Stimulated activated naive CD4-positive, alpha-beta T cell (primary cell): ENCODE measurements at places on chromosomes 16 and 17.
A peak's percentile ranks its signal among the peaks of the same experiment; 100 is the strongest.

GRCh38 chr16:71203631-71204030, 26.9 kb downstream of the HYDIN start:
- no peak for DNase-seq

DNA sequence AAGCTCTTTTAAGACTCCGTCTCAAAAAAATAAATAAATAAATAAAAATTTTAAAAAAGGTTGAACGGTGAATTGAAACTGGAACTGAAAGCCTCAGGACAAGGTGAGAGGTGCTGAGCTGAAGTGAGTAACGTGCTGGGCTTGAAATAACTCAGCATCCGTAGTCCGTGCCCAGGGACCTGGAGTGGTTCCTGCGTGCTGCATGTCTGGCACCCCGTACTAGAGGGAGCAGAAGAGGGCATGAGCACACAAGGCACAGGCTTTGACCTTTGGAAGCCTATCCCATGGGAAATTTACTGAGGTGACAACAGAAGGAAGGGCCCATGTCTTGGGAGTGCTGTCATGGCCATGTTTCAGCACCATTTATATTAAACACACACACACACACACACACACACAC, 4.5 kb upstream of the MEIOB start:
- no peak for DNase-seq

GRCh38 chr17:8101721-8102120, 14.2 kb upstream of the ALOX12B start:
- DNase-seq = no peak

DNA sequence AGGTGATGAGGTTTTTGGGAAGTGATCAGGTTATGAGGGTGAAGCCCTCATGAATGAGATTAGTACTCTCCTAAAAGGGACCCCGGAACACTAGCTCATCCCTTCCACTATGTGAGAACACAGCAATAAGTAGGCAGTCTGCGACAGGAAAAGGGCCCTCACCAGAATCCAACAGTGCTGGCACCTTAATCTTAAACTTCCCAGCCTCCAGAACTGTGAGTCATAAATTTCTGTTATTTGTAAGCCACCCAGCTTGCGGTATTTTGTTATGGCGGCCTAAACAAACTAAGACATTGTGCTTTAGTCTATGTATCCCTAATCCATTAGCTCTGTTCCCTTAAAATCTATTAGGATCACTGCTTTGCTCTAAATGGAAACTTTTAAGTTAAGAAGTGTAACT, 8.5 kb downstream of the SLFN12 start:
- DNase-seq = no peak

GRCh38 chr17:4658478-4659305, 17.2 kb upstream of the ALOX15 start:
- DNase-seq = no peak

- DNase-seq = no peak
Measured at GRCh38 chr16:66251476-66252160, 114.9 kb upstream of the CDH5 start.

- DNase-seq = no peak
Measured at GRCh38 chr17:2222901-2223616, 80.5 kb downstream of the SMG6 start.

GRCh38 chr17:45813048-45813725, 29.1 kb downstream of the CRHR1 start:
- DNase-seq = no peak

DNA sequence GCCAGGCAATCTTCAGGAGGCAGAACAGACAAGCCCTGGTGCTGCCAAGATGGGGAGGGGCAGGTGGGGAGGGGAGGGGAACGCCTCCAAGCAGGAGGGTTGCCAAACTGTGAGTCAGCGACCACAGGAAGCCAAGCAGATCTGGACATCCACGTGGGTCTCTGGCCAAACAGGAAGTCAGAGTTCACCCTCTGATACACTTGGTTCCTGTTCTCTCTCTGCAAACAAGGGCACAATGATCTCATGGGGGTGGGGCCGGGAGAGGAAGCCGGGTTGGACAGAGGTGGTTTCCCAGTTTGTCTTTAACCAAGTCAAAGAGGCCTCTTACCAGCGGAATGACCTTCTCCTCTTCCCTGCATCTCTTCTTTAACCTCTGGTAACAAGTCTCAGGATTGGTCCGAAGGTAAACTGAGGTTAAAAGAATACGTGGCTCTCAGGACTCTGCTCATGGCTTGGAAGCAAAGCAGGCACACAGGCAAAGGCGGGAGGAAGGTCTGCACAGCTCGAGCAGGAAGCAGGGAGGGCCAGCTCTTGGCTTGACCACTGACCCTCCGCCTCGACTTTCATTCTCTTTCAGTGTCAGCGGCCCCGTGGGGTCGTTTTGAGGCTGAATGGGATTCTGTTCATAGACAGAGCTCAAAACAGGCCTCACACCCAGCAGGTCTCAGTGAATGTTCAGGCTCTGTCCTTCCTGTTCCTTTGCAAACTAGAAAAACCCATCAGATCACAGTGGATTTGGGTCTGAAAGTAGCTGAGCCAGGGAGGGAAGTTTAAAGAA, 32.9 kb downstream of the TK2 start:
- DNase-seq = peak; percentile 34

DNA sequence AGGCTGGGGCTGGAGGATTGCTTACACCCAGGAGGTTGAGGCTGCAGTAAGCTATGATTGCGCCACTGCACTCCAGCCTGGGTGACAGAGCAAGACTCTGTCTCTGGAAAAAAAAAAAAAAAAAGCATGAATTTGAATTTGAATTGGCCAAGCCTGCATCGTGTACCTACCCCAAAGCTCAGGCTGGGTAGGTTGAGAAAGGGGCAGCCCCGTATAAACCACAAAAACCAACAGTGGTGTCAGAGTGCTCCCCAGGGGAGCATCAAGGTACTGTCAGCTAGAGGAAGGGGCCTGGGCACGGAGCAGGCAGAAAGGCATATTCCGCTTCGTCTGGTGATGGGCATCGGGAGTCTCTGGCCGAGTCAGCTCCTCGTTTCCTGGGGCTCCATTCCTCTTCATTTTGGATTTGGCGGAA, 40.9 kb downstream of the RAP1GAP2 start:
- peak; percentile 24 for DNase-seq

DNA sequence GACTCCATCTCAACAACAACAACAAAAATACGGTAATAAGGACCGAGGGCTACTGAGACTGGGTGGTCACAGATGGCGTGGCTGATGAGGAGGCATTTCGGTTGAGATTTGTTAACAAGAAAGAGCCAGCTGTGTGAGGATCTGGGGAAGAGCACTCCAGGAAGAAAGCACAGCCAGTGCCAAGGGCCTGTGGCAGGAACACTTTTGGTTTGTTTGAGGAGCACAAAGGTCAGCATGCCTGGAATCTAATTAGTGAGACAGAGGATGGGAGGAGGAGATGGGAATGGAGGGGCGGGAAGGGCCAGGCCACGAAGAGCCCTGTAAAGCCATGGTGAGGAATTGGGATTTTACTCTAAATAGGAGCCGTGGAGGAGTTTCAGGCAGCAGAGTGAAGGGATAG, 24.9 kb downstream of the HASPIN start:
- DNase-seq = no peak

DNA sequence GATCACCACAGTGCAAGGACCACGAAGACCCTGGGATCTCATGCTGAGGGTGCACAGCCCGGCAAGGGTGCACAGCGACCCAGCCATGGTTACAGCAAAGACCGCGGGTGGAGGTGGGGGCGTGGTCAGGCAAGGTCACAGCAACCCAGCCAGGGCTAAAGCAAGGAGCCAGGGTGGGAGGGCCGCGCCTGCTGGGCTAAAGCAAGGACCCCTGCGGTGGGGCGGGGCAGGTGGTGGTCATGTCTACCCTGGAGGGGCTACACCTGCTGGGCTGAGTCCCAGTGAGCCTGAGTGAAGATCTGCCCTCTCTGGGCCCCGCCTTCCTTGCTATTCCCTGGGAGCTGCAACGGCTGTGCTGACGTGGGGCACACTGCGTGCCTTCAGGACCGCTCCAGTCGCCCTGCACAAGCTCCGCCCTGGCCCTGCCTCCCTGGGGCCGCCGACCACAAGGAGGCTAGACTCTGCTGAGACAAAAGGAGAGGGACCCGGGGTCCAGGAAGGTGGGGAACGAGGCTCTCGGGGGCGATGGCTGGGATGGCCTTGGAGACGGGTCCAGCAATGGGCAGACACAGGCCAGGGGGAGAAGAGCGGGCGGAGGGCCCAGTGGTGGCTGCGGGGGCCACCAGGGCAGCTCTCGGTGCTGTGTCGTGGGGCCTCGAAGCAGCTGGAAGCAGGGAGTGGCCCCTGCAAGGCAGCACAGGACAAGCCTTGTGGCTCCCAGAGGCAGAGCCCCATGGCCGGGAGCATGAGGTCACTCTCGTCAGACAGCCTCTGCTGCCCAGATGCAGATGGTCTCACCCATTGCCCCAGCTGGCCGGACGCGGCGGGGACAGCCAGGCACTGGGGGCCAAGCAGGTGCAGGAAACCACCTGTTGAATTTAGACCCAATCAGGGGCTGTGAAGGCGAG, 52.8 kb downstream of the CBFA2T3 start:
- no peak for DNase-seq

- DNase-seq = no peak
Measured at GRCh38 chr17:586920-587685, 127.5 kb downstream of the VPS53 start.
